Right atrium auricular region (tissue), 2 donors: ENCODE measurements at places on chromosomes 6 and 20. TPM values are rescaled to one million over a fixed set of nuclear protein-coding genes. Genes with fewer than 3 reads are reported as not detected.
A peak's percentile ranks its signal among the peaks of the same experiment; 100 is the strongest.

Gene OXT
- total RNA-seq, result not detected

- no peak for DNase-seq
- H3K27me3 ChIP-seq, result no peaks in the 10 kb centered on the region
These were observed 62.0 kb downstream of the EZR start for GRCh38 chr6:158756977-158757752.

- peak overlapping the region; percentile 79 for H3K27ac ChIP-seq
- no peak overlapping the region for H3K4me3 ChIP-seq
- no peaks in the 10 kb centered on the region for H3K4me1 ChIP-seq
- no peaks in the 10 kb centered on the region for H3K36me3 ChIP-seq
These were observed 87.0 kb downstream of the CDH22 start for GRCh38 chr20:46221256-46221833.

DNA sequence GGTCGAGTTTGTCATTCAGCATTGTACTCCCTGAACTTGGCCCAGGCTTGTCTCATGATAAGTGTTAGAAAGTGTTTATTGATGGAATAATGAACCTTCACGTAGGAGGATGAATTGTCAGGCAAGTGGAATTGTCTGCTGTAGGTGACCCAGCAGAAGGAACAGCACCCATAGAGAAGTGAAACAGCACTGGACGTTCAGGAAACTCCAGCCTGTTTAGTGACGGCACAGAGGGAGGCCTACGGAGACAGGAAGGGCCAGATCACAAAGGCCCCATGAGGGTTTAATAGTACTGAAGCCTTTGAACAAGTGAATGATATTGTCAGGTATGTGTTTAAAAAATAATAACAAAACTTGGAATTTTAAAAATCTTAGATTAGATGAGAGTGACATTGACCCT lies 2.9 kb downstream of the STX11 start:
- DNase-seq, result no peak
- H3K4me3 ChIP-seq, result no peak overlapping the region
- no peak overlapping the region for H3K27ac ChIP-seq

Gene LTA
- total RNA-seq, result not detected

GRCh38 chr20:62990306-62990825 lies 16.4 kb downstream of the BHLHE23 start:
- H3K4me3 ChIP-seq, result no peak overlapping the region
- H3K36me3 ChIP-seq, result no peaks in the 10 kb centered on the region
- no peaks in the 10 kb centered on the region for H3K4me1 ChIP-seq

Gene OR2H2
- total RNA-seq, result not detected

Gene EEF1E1
- total RNA-seq, result 20.6 TPM

Gene RBPJL
- total RNA-seq, result not detected

Gene EYA2
- 2.6 TPM for total RNA-seq

DNA sequence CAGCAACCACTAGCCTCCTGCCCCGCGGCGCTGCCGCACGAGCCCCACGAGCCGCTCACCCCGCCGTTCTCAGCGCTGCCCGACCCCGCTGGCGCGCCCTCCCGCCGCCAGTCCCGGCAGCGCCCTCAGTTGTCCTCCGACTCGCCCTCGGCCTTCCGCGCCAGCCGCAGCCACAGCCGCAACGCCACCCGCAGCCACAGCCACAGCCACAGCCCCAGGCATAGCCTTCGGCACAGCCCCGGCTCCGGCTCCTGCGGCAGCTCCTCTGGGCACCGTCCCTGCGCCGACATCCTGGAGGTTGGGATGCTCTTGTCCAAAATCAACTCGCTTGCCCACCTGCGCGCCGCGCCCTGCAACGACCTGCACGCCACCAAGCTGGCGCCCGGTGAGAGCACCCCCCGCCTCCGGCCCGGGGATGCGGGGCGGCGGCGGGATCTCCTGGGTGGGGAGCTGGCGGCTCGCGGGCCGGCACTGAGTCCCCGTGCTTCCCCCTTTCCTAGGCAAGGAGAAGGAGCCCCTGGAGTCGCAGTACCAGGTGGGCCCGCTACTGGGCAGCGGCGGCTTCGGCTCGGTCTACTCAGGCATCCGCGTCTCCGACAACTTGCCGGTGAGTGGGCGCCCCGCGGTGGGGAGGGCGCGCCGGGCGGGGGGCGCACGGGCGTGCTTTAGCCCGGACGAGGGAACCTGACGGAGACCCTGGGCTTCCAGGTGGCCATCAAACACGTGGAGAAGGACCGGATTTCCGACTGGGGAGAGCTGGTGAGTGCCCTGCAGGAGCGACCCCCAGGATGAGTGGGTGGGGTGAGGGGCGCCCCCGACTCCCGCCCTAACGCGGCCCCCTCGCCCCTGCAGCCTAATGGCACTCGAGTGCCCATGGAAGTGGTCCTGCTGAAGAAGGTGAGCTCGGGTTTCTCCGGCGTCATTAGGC lies 585 bp downstream of the PIM1 start:
- H3K4me1 ChIP-seq, result peaks cover 51% of the 10 kb centered on the region
- H3K4me3 ChIP-seq, result peak overlapping the region; percentile 98
- H3K27ac ChIP-seq, result peak overlapping the region; percentile 95
- DNase-seq, result peak; percentile 65
- no peaks in the 10 kb centered on the region for H3K27me3 ChIP-seq
- peaks cover 48% of the 10 kb centered on the region for H3K36me3 ChIP-seq

- H3K36me3 ChIP-seq, result no peaks in the 10 kb centered on the region
- H3K4me3 ChIP-seq, result no peak overlapping the region
- DNase-seq, result no peak
- no peaks in the 10 kb centered on the region for H3K4me1 ChIP-seq
- no peaks in the 10 kb centered on the region for H3K27me3 ChIP-seq
These were observed 6.9 kb upstream of the OCSTAMP start for GRCh38 chr20:46557231-46557956.

Gene SOX18
- total RNA-seq, result 17.2 TPM

- no peaks in the 10 kb centered on the region for H3K27me3 ChIP-seq
- no peak overlapping the region for H3K27ac ChIP-seq
- DNase-seq, result no peak
- no peak overlapping the region for H3K4me3 ChIP-seq
These were observed 70.9 kb downstream of the UST start for GRCh38 chr6:148817689-148818088.
